DMS 273 treated with DMSO at 0.1 percent for 48 hours (cell line): ENCODE measurements at places on chromosomes 1 and 21.

- DNase-seq = no peak
These were observed 10.7 kb upstream of the SLC2A5 start for GRCh38 chr1:9079988-9080704.

DNA sequence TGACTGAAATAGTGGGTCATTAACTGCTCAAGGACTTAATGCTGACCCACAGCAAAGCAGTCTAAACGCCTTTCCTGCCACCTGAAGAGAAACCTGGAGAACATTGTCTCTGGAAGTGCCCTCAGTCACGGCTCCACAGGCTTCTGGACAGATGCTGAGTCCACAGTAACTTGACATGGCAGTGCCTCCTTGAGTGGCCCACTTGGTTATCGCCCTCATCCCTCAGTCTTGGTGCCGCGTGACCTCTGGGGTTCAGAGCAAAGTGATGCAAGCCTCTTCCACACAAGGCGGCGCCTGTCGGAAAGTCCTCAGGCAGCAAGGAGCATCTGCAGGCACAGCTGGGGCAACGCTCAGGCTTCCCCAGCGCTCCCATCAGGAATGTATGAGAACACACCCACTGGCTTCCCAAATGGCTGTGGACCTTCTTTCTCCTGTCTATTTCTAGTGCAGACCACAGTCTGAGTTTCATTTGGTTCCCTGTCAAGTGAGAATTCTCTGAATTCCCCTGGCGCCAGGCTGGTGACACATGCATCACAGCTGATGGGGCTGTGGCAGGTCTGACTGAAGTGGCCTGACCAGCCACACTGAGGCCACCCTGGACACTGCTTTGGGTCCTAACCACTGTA, 13.0 kb upstream of the ANGPTL7 start:
- DNase-seq = no peak

GRCh38 chr1:16181887-16182719, 26.2 kb upstream of the EPHA2 start:
- DNase-seq = no peak

DNA sequence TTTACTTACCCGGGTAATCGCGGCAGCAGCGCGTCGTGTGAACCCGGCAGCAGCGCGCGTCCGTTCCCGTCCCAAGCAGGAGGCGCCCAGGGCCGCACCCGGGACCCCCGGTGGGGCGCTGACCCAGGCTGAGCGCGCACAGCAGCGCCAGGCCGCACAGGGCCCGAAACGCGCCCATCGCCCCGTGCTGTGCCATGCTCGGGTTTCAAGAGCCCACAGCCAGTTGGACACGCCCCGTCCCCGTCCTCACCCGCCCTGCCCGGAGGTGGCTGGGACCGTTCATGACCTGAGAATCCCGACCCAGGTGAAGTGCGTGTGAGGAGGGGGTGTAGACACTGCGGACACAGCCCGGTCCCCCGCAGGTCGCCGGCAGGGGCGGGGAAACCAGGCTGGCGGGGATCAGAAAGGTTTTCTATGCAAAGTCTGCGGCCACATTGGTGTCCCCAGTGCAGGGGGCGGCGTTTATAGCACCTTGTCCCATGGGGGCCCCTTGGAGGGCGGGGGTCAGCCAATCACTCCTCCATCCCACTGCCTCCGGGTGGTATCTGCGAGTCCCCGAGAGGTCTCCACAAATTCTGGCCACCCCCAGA, at the start of gene TNFRSF18:
TNFRSF18 (minus strand) TSS at position 217 of the 590 bp plus-strand sequence; CDS start at position 196, 21 bp downstream.
- no peak for DNase-seq

DNA sequence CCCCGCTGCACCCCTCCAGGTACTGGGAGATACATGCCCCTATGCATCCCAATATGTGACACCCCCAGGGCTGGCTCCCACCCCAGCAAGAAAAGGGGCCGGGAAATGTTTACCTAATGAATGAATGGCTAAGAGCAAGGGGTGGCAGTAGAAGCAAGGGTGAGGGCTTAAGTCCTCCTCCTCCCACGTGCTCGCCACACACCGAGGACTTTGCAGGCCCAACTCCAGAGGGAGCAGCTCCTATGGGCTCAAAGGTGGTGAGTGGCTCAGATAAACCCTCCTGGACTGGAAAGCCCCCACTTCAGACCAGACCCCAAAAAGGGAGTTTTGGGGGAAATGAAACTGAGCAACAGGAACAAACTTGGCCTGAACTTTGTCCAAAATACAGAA, 11.4 kb downstream of the SLC45A3 start:
- no peak for DNase-seq

DNA sequence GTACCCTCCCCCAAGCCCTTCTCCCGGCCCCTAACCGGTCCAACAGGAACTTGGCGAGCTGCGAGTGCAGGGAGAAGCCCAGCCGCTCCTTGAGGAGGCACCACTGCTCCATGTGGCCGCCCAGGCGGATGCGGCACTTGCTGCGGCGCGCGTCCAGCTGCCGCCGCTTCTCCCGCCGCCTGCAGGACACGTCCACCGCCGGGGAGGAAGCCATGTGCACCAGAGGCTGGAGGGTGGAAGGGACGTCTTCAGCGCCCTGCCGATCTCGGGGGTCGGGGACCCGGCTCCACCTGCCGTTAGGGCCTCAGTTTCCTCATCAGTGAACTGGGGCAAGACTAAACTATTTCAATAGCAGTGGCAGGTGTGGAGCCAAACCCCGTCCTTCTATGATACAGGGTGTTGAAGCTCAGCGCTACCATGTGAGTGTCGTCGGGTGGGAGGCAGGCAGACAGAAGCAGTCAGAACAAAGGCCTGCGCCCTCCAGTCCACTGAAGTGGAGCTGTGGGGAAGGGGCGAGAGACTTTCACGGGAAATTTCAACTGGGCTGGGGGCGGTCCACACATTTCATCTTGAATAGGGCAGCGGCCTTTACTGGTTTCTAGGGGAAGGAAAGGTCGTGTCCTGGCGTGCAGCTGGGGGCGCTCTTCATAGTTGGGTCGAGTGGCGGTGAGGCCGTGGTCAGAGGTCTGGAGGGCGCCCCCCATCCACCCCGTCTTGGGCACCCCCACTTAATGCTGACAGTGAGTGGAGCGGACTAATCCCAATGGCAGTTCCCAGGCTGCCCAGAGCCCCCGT, 592 bp downstream of the ZNF692 start:
- peak; percentile 53 for DNase-seq

DNA sequence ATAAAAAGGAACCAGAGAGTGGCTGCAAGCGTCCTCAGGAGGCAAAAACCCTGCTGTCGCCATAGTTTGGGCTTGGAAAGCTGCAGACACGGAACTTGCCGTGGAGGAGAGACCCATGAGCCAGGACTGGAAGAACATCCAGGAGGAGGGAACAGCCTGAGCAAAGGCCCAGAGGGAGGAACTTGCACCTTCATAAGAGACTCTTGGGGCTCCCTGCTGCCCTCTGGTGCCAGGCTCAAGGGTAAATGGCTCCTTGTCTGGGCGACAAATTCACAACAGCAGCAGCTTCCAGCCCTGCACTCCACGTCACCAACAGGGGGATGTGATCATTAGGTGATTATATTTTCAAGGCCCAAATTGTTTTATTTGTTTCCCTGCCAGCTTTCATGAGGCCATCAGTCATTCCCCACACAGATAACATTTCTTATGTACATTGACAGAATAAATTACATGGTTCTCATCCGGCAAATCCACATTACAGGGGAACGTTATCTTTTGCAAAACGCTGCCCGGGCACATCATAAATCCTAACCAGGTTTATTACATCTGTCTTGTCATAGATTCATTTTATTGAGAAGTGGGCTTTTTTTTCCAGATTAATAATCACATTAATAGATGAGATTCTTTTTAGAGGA, 143.0 kb upstream of the GRIK3 start:
- peak; percentile 12 for DNase-seq

- DNase-seq = no peak
These were observed 228.4 kb upstream of the DMRTA2 start for GRCh38 chr1:50651476-50652263.

- no peak for DNase-seq
These were observed 268.9 kb downstream of the HHAT start for GRCh38 chr1:210597555-210598134.

DNA sequence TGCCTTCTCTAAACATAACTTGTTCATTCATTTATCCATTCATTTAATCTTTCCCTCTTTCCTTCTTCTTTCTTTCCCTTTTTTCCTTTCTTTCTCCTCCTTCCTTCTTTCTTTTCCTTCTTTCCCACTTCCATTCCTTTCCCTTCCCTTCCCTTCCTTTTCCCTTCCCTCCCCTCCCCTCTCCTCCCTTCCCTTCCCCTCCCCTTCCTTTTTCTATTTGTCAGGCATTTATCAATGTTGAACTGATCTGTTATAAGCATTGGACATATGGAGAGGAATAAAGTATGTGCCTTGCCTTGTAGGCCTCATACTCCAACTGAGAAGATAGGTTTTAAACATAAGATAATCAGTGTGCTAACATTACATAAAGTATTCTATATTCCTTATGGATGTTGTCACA, 23.7 kb upstream of the ATP6V1G3 start:
- DNase-seq = no peak

GRCh38 chr1:59442492-59442891, 145.6 kb downstream of the FGGY start:
- DNase-seq = no peak

DNA sequence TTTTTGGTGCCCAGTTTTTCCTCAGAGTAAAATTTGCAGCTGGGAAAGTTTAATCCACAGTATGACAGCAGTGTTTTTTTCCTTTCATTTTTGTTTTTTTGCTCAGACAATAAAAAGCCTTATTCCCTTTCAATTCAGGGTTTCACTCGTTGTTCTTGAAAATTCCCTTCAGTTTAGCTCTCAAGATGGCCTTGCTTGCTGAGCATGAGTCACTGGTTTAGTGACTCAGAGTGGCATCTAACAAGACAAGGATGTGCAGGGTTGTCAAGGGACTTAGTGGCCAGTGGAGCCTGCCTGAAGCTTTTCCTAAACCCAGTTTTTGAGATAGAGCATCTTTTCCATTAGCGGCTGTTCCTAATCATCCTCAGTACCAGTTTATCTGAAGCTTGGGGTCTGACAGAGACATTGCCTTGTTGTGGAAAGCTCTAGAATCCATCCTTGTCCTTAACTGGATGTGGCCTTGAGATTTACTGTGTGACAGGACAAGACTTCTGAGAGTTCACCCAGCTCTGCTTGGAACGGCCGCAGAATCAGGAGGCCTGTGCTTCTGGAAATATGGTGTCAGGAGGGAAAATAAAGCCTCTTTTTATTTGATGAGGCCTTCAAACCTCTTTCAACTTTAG, 48.4 kb upstream of the DNAJC6 start:
- no peak for DNase-seq

GRCh38 chr1:21344750-21345443, 54.6 kb upstream of the ECE1 start:
- DNase-seq = no peak

- DNase-seq = no peak
These were observed 4.2 kb downstream of the S100A13 start for GRCh38 chr1:153623101-153623500.

DNA sequence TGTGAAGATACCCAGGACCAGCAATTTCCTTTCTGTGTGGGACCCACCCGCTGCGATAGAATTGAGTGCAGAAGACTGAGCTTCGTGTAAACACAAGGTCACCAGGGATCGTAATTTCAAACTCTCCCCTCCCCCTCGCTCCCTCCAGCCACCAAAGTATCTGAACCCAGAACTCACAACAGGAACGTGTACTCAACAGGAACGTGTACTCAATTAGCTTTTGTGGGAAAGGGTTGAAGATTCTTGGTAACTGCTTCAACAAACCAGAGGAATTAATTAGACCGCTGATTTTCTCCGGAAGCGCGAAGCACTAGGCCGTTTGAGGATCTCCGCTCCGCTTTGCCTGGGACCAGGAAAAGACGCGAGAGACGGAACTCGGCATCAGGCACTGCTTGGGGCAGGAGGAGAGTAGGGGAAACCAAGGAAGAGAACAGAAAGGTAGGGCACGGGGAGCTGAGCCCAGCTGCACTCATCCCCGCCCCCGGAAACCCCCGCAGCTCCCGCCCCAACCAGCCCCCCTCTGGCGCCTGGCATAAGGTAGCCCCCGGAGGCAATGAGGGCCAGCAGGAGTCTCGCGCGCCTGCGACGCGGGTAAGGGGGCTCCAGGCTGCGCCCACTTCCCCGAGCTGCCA, 453 bp downstream of the DRAM2 start:
- peak; percentile 66 for DNase-seq

GRCh38 chr1:166920561-166921475, 44.8 kb upstream of the TADA1 start:
- no peak for DNase-seq

DNA sequence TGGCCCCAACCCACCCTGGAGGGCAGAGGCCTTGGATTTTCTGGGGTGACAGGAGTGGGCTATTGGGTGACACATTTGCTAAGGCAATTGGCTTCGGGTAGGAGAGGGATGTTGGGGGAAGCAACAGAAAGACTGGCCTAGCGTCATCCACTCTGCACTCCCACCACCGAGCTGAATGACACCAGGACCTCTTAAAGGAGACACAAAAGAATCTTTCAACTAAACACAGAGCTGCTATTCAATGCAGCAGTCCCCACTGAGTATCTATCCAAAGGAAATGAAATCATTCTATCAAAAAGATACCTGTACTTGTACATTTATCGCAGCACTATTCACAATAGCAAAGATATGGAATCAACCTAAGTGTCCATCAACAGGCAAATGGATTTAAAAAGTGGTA, 6.2 kb downstream of the TFF2 start:
- DNase-seq = no peak

DNA sequence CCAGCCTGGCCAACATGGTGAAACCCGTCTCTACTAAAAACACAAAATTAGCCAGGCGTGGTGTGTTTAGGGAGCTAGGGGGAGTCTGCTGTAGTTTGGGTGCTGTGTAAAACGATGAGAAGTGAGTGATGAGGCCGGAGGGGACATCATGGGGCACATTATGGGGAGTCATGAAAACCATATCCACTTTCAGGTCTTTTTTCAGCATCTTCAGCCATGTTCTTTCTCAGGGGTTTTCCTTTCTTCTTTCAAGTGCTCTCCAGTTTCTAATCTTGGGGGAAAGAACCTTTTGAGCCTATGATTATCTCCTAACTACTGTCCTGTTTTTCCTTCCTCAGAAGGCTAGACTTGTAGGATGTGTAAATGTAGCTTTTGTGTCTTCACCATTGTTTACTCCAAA, 14.4 kb downstream of the KDM4A start:
- DNase-seq = no peak

- peak; percentile 53 for DNase-seq
These were observed 21.1 kb upstream of the ADGRB2 start for GRCh38 chr1:31785020-31785946.

- DNase-seq = no peak
These were observed 1058.0 kb upstream of the ADGRL4 start for GRCh38 chr1:80064524-80064923.

DNA sequence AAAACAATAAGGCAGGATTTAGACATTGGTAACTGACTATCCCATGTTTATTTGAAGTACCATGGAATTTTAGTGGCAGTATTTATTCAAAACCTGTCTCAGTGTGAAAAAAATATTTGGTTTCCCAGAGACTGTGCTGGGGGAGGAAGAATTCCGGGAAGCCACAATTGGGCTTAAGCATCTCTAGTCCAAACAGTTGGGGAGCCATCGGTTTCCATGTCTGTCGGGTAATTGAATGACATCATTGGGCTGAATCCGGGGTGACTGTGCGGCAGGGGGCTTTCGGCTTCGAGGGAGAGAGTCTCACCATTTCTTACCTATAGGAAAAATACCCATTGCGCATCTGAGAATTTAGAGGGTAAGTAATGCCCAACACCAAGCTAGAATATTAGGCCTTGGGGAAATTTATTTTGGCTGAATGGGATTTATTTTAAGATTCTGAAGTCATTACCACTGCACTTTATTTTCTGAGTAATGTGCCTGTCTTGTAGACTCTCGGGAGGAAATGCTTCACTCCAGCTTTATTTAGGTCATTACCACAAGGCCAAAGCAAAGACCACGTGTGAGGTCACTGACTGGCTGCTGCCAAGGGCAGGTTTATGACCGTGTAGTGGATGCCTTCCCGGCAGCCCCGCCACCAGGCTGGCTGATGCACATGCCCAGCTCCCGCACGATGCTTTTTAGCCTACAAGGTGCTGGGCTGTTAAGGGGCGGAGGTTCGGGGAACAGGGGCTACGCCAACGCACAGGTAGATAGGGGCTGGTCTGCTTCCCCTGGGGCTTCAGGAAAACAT, 23.1 kb upstream of the UMODL1 start:
- no peak for DNase-seq
